ENCODE measurements at places on chromosomes 6 and 20.

DNA sequence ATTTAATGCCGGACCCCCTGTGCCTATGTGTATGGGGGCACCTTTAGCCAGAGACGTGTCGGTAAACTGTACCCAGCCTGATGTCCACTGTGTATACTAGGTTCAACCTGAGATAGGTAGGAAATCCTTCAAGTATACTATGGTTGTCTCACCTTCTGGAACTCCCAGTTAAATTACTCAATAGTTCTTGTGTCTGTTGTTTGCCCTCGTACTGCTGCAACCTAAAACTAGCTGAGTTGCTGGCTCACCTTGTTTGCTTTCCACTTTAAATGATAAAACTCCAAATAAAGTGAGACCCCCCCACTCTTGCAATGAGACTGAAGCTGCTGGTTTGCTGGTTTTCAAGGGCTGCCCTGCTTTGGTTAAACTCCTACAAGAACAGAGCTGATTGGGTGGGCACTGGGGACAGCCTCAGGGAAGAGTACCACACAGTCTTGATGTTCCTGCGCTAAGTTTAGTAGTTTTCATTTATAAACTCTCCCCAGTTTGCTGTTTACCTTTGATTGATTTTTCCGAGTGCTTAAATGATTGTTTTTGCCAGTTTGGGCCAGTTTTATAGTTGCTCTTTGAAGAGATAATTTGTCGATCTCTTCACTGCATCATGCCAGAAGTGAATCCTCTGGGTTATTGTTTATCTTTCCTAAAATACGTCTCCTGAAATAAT lies 1281.8 kb upstream of the MAP3K7 start:
- DNase-seq: no peak

GRCh38 chr6:34829137-34829536 lies 37.3 kb downstream of the BLTP3A start:
- DNase-seq: no peak

DNA sequence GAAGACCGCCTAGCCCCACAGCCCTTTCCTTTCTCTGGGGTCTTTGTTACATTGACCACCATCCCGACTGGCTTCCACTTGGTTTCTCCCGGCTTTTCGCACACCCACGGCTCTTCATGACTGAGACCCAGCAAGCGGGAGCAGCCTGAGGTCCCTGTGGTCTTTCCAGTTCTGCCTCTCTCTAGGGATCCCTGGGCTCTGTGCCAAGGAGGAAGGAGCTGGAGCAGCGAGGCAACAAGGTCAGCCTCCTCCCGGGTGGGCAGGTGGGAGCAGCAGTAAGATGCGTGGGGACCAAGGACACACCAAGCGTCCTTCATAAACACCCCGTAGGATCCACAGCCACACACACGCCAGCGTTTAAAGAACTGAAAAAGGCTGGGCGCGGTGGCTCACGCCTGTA lies 29.6 kb upstream of the MRGBP start:
- no peak for DNase-seq

DNA sequence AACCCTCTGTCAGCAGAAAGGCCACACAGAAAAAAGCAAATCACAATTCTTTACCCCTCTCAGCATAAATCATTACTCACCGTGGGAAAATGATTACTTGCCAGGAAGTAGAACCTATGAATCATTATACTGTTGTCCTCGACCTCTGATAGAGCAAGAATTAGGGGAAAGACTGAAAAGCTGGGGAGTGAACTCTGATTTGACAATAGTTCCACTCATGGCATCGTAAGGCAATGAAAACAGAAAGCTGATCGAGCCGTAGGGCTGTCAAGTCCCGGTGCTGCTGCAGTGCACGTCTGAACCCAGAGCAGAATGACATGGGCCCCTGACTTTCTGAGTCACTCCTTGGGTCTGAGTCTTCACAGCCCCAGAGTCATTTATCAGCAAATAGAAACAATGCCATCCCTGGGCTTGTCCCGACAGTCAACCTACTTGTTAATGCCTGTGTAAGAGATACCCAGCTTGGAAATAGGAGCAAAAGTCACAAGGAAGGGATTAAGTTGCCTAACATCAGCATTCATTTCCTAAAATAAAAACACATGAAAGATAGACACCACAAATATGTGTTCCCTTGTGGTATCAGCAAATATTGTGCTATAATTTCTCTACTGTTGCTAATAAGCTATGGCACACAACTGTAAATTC lies 224.8 kb upstream of the MARCKS start:
- peak; percentile 40 for DNase-seq

- no peak for DNase-seq
These were observed 805.1 kb downstream of the KIF16B start for GRCh38 chr20:15767999-15768741.

- DNase-seq: no peak
These were observed 28.2 kb downstream of the POPDC3 start for GRCh38 chr6:105151644-105152043.

GRCh38 chr6:123118811-123119210 lies 122.8 kb downstream of the CLVS2 start:
- DNase-seq: no peak

DNA sequence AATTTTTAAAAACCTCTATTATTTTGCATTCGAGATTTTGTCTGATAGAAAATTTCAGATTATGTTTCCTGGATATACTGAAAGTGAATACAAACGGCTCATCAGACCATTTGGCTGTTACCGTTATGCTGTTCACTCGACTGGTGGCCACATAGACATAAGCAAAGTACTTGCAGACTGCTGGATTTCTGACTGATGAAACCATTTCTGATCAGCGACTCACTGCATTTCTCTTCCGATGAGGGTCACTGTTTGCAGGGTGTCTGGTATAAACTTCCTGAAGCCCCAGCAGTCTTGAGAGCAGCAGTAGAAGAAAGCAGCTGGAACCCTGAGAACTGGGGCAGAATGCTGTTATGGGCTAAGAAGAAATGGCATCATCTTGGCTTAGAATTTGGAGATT lies 17.7 kb downstream of the SNX9 start:
- DNase-seq: no peak

DNA sequence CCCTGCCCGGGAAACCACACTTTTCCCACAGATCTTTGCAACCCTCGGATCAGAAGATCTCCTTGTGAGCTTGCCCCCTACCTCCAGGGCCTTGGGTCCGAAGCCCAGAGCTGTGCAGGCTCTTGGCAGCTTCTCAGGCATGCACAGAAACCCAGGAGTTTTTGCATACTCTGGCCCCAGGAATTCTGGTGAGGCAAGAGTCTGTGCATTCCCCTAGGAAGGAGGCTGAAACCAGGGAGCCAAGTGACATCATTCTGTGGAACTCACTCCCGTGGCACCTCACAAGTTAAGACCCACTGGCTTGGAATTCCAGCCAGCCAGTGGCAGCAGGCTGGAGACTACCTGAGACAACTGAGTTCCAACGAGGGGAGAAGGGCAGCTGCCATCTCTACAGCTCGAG lies 100.1 kb downstream of the TNFRSF21 start:
- peak; percentile 5 for DNase-seq

DNA sequence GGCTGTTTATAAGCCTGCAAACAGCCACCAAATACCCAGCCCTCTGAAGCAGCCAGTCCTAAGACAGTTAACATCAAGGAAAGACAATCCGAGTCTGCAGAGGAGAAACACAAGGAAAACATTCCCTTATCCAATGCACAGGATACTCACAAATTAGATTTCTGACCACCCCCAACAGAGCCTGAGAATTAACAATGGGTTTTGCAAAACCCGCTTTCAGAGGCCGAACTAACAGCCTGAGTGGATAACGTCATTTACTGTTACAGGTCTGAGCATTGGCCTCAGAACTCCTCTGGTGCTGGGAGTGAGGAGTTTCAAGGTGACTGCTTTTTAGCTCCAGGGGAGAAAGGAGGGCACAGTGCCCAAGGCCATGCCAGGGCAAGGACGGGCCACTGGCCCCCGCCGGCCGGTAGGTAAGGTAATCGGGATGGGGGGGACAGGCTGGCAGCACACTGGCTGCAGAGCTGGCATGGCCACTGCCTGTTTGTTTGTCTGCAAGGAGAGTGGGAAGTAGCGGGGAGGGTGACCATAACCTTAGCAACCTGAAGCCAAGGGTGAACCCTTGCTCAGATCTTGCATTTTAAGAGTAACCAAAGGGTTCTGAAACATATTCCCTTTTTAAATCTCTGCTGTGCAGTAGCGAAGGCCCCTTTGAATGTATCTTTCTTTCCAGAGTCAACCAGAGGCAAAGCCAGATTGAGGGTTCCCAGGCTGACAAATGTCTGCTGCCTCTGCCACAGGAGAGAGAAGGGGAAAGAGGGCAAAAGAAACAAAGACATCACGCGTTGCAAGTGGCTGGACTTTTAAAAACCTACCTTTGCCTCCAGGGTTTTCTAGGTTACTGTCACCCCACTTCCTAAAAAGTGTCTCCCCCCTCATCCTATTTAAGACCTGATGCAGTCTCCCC lies 3.9 kb downstream of the ZMYND8 start:
- DNase-seq: peak; percentile 51

DNA sequence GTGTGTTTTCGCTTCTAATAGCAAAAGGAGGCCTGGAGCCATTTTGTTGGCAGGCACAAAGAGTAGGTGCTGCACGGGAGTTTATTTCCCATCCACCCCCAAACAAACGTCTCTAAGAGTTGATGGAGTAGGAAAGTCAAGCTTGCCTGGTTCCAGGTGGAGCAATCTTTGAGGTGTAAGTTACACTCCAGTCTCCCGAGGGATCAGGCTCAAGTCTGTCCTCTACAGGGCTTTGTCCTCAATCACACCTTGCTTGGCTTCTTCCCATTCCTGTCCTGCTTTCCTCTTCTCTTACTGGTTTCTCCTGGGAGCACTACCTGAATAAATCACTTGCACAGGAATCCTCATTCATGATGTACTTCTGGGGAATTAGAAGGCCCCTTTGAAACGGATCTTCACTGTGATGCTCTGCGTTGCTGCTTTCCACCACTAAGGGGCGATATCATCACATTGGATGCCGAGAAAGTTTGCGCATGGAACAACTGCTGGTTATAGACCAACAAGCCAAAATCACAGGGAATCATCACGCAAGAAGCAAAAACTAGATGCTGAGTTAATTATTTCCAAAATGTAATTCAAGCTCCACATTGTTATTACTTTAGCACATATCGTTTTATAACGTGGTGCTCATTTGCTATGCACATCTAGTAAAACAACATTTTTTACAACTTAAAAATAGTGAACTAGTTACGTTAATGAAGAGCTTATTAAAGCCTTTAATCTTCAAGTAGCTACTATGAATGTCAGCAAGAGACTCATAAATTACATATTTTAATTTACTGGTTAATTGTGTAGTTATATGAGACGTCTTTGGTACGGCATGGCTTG lies 156.8 kb downstream of the DNAH8 start:
- DNase-seq: peak; percentile 17

- no peak for DNase-seq
These were observed 7.5 kb downstream of the BEND6 start for GRCh38 chr6:56962441-56962840.

GRCh38 chr20:54340206-54340605 lies 132.3 kb downstream of the PFDN4 start:
- DNase-seq: no peak

- DNase-seq: no peak
These were observed 201.7 kb upstream of the SASH1 start for GRCh38 chr6:148140772-148141557.

- no peak for DNase-seq
These were observed 86.5 kb downstream of the CRYBG1 start for GRCh38 chr6:106446983-106447382.

DNA sequence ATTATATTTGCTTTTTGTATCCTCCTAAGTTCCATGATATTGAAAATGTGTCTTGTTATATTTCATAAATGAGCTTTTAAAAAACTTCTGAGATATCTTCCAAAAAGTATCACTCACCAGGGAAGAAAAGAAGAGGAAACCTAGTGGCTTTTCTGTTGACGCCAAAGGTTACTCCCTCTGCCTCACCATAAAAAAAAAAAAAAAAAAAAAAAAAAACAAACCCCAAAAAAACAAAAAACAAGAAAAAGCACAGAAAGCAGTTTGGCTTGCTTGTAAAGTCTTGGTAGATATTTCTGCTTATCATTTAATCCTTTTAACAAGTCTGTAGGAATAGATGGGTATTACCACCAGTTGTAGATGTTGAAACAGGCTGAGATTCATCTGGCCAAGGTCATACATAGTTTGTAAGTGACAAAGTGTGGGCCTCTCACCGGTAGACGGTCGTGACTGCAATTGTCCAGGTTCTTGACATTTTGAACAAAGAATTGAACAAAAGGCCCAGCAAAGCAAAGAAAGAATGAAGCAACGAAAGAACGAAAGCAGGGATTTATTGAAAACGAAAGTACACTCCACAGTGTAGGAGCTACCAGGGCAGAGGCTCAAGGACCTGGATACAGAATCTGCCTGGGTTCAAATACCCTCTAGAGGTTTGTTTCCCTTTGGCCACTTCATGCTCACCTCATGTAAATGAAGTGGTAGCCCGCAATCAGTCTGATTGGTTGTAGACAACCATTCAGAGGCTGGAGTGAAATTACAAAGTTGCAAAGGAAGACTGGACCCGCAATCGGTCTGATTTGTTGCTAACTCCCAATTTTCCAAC lies 11.6 kb upstream of the ELOVL5 start:
- DNase-seq: no peak

- DNase-seq: peak; percentile 60
These were observed 661 bp upstream of the HEBP2 start for GRCh38 chr6:138403324-138403800.

GRCh38 chr6:104431096-104431495 lies 428.6 kb downstream of the HACE1 start:
- DNase-seq: no peak

- no peak for DNase-seq
These were observed 8.3 kb downstream of the SLPI start for GRCh38 chr20:45246109-45246508.

GRCh38 chr20:60482221-60483008 lies 524.2 kb downstream of the CDH26 start:
- DNase-seq: no peak

DNA sequence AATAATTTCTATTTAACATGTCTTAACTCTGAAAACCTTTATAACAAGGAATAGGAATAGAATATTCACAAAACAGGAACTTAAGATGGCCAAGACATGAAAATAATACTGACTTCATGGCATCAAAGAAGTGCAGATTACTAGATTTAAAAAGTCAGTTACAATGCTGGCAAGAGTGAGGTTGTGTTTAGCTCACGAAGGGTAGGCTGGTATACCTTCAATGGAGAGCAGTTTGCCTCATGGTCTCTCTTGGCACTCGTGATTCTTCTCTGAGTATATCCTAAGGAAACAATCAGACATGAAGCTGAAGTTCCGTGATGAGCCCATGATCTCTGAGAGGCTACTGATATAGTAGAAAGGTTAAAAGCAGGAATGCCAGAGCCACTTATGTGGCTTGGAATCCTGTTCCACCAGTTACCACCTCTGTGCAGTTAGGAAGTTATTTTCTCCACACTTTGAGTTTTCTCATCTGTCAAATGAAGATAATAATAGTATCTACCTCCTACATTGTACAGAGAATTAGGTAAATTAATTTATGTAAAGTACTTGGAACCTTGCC lies 7.2 kb downstream of the NCOA7 start:
- DNase-seq: no peak

DNA sequence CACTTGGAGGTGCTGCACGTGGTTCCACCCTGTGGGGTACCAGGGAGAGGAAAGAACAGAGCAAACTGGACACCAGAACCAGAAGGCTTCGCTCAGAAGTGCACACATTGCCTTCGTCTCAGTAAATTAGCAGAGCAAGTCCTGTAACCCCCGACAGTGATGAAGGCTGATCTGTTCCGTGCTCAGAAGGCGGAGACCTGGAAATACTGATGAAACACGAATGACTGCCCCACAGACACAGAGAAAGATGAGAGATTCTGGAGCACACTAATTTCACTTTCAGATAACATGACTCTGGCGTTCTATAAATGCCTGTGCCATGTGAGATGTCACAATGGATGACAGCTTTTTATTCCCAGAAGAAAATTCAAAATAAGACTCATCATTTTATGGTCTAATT lies 44.2 kb upstream of the CCR6 start:
- no peak for DNase-seq
